ENCODE measurements at places on chromosomes 7 and 10.
A peak's percentile ranks its signal among the peaks of the same experiment; 100 is the strongest.

DNA sequence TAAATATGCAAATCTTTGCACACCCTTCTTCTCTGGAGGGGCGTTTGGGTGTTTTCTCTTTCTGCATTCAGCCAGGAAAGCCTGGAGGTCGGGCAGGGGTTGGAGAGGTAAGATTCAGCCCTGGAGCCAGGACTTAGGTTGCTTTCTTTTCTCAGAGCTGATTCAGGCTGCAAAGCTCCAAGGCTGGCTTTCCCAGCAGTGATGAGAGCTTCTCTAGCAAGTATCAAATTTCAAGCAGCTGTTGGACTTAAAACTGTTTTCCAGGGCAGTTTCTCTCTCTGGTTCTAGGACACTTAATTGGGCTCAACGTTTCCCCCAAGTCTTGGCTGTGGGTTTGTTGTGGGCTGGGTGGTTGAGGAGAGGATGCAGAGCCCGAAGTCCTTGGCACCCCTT, 608 bp downstream of the AKR1B10 start:
- DNase-seq = no peak

DNA sequence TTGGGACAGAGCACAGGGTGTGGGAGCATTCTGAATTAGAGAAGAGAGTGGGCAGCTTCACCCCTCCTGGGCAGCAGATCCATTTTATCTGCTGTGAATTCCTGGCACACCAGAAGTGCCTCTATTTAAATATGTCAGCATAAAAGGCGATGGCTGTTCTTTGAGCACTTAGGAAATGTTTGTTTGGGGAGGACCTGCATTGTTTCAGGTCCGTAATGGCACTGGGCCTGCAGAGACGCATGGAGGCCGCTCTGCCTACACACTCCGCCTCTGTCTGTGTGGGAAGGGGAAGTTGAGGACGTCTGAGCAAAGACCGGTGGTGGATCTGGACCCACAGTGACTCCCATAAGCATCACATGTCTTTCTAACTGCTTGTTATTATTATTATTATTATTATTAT, 253.2 kb downstream of the CAMK1D start:
- DNase-seq = no peak

DNA sequence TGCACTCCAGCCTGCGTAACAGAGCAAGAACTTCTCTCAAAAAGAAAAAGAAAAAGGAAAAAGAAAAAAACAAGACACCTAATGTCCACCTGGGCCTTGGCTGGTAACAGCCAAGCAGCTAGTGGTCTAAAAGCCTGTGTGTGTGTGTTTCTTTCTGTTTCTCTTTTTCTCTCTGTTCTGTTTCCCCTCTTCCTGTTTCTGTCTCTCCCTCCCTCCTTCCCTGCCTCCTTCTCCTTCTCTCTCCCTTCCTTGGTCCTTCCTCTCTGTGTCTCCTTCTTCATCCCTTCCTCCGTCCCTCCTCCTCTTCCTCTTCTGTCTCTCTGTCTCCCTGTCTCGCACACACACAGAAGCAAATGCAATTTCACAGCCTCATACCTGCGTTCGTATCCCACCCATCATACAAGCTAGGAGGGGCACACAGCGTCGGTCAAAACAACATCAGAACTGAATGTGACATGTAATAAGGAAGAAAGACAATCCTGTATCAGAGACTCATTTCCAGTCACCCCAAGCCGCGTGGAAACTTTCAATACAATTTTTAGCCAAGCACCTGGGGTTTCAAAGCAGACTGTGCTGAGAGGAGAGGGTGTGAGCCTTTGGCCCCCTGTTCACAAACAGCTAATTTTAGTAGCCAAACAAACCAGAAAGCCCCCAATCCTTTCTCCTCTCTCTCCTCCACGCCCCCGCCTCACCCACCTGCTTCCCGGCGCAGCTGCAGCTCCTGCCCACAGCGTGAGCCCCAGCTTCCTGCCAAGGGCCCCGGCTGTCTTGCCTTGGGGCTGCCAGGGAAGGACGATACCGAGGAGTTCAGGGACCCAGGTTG, 50.2 kb upstream of the GNA12 start:
- DNase-seq = peak; percentile 5

DNA sequence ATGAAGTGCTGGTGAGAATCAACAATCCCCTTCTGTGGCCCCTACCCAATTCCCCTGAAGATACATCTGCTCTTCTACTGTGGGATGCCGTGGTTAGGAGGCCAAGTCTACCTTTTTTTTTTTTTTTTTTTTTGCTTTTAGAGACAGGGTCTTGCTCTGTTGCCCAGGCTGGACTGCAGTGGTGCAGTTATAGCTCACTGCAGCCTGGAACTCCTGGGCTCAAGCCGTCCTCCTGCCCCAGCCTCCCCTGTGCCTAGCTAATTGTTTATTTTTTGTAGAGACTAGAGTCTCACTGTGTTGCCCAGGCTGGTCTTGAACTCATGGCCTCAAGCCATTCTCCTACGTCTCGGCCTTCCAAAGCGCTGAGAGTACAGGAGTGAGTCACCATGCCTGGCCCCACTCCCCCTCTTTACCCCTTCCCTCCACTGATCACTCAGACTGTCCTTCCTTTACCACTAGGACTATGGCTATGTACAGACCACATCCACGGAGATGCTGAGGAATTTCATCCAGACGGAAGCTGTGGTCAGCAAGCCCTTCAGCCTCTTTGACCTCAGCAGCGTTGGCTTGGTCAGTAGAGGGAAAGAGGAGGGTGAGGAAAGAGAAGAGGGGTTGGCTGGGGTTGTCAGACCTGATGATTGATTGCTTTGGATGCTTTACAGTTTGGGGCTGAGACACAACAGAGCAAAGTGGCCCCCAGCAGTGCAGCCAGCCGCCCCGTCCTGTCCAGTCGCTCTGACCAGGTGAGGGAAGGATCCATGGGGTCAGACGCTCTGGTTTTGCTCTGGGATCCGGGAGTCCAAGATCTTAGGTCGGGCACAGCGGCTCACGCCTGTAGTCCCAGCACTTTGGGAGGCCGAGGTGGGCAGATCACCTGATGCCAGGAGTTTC, 1.8 kb downstream of the AP4M1 start:
- no peak for DNase-seq

DNA sequence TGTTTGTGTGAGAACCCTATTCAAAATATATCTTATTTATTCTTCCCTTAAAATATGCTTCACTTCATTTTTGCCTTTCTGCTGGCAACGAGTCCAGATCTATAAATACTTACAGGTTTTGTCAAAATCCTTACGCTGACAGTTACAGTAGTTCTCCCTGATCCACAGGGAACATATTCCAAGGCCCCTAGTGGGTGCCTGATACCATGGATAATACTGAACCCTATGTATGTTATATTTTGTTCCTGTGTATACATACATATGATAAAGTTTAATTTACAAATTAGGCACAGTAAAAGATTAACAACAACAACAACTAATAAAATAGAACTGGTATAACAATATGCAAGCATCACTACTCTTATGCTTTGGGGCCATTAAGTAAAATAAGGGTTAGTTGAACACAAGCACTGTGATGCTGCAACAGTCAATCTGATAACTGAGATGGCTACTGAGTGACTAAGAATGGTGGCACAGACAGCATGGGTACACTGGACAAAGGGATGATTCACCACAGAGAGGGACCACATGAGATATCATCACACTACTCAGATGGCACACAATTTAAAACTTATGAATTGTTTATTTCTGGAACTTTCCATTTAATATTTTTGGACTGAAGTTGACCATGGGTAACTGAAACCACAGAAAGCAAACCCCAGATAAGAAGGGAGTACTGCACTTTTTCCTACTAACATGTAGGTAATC, 29.4 kb upstream of the PCGF5 start:
- no peak for DNase-seq

DNA sequence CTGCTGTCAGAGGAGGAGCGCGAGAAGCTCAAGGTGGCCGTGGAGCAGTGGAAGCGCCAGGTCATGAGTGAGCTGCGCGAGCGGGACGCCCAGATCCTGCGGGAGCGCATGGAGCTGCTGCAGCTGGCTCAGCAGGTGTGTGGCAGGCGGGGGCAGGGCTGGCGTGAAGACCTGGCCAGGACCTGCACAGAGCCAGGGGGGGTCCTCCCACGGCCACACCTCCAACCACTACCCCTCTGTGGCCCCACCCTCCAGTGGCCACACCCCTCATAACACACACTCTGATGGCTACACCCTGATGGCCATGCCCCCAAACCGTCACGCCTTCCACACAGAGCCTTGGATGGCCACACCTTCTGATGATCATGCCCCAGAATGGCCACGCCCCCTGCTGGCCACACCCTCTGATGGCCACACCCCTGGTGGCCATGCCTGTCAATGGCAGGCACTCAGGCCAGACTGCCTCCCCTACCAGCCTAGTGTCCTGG, 23.4 kb upstream of the DPYSL4 start:
- no peak for DNase-seq

DNA sequence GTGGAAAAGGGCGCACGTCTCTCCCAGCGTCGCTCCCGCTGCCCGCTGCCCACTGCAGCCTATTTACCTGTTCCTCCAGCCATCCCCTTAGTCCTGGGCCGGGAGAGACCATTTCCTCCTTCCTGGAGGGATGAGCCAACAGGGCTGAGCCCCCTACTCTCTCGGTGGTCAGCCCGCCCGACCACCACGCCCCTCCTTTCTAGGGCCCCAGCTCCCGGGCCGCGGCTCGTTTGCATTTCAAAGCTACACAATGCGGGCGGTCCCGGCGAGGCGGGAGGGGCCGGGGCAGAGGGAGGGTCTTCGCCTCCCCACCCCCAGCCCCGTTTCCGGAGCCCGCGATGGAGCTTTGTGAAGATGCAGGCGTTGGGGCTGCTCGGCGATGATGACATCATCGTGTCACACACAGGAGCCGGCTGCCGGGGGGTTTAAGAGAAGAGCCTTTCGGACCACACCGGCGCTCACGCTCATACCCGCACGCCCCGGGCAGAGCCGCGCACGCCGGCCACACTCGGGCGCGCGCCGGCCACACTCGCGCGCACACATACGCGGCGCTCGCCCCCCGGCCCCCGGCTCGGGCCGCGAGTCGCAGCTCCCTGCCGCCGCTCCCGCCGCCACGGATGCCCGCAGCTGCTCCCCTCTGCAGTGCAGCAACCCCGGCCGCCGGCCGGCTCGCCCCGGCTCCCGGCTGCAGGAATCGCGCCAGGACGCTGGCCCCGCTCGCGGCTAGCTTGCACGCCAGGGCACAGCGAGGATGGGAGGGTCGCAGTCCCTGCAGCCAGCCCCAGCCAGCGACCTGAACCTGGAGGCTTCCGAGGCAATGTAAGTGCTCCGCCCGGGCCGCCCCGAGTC, 107.7 kb upstream of the BTBD16 start:
- DNase-seq = no peak

DNA sequence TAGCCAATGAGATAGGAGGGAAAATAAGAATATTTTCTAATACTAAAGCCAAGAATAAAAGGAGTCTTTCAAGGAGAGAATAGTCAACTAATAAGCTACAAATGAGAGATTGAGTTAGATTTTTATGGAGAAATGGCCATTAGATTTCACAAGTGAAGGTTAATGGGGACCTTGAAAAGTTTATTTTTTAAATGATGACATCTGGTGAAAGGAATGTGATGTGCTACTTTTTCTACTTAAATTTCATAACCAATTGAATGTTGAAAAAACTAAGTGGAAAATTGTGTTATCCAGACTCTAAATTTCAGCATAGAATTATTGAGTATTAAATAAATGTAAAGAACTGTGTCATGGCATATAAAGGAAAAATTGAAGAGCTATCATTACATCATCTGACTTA, 125.7 kb downstream of the TSPAN12 start:
- no peak for DNase-seq

- no peak for DNase-seq
Measured at GRCh38 chr7:527723-528122, 8.1 kb upstream of the PDGFA start.

DNA sequence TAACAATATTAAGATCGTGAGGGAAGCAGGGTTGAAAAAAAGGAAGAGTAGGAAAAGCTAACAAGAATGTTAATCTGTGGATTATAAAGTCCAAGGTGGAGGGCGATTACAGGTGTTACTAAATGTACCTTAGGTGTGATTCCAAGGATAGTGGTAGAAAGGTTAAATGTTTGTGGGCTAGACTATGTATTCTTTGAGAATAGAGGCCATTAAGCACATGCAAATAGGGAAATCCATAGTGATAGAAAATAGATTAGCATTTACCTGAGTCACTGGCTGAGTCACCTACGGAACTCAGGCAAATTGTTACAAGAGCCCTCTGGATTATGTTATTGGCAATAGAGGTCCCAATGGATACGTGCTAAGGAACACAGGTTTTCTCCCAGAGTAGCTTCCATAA, 9.0 kb downstream of the MGAM2 start:
- DNase-seq = no peak

GRCh38 chr10:69362471-69362954, 54.2 kb downstream of the TACR2 start:
- DNase-seq = no peak

- DNase-seq = no peak
Measured at GRCh38 chr10:77737608-77738007, 100.0 kb upstream of the KCNMA1 start.

DNA sequence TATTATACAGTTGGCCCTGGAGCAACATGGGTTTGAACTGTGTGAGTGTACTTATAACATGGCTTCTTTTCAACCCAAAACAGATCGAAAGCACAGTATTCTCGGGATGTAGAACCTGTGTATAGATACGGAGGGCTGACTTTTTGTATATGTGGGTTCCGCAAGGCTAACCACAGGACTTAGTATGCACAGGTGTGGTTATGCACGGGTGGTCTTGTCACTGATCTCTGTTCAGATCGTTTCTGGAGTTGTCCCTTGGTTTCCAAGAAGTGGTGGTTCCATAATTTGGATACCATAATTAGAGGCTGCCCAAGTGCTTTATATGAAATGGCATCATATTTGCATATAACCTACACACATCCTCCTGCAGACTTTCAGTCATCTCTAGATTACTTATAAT, 10.9 kb upstream of the BHLHA15 start:
- no peak for DNase-seq

GRCh38 chr10:78404296-78404695, 370.6 kb downstream of the RPS24 start:
- DNase-seq = no peak

DNA sequence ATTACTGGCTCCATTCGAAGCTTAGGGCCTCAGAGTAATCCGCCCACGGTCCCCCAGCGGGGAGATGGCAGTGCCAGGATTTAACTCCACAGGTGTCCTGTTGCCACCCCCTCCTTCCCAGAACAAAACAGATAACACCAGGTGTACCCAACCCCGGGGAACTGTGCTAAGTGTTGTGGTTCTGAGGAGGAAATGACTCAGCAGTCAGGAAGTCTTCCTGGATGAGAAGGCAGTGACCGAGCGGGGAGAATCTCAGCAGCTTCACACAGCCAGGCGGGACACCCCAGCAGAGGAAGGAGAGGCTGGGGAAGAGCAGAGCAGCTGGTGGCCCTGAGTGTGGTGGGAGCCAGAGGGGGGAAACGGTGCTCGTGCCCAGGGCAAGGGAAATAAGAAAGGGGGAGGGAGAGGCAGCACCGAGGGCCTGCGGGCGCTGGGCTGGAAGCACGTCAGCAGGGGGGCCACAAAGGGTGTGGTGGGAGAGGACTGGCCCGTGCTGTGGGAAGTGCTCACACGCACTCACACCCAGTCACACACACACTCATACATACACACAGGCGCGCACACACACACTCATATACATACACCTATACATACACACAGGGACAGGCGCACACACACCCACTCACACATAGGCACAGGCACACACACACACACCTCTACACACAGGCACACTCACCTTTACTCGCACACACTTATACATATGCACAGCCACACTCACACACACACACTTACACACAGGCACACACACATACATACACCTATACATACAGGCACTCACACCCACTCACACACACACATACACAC, 59.8 kb upstream of the CHST15 start:
- peak; percentile 38 for DNase-seq
